Stimulated activated CD8-positive, alpha-beta memory T cell treated with anti-CD3 and anti-CD28 coated beads, Interleukin-4, amount 100 ng/mL, for 48 hours (primary cell): ENCODE measurements at places on chromosomes 3 and 15.

DNA sequence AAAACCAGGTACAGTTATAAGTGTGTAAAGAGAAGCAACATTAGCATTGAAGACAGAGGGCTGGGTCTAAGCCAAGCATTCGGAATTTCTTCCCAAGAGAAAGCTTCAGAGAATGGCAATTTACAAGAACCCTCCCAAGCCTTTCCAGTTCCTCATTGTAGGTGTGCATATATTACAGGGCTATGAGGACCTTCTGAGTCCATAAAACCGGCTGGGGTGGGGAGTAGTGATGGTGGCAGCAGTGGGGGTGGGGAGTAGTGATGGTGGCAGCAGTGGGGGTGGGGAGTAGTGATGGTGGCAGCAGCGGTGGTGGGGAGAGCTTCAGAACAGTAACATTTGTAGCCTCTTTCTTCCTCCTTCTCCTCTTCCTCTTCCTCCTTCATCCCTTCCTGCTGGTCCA is 368.7 kb upstream of the UMPS start:
- no peak for DNase-seq

DNA sequence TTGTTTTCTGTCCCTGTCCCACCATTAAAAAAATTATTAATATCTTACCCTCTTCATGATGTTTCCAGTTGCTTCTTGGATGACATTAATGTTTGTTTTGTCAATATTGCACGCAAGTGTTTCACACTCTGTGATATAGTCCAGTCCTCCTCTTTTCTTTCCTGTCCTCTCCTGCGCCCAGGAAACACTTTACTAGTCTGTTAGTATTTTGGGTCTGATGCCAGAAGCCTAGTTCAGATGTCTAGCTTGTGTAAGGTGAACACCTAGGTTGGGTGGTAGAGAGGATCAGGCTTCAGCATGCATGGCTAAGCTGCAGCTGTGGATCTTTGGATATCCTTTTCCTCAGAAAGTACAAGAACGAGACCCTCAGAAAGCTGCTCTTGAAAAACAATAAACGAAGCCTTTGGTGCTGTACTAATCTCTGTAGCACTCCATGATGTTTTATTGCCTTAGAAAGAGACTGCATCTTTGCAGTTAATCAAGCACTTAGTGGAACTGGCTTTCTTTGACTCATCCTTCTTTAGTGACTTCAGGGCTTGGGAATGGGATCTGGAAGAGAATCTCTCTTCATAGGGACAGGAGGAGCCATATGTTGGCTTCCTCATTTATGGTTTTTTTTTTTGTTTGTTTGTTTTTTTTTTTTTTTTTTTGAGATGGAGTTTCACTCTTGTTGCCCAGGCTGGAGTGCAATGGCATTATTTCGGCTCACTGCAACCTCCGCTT is 253.4 kb downstream of the LPP start:
- DNase-seq = no peak

DNA sequence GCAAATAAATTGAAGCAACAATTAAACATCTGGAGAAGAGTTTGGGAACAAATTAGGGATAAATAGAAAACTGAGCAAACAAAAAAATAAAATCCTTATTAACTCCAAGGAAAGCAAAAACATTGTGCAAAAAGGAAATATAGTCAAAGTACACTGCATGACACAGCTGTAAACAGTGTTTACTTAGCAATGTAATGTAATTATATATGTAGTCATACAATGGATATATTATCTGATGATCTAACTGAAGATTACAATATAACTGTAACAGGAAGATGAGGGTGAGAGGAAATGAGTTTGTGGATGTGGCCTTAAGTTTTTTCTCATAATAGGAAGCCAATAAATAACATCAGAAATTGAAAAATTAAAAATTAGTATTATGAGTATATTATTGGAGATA is 42.5 kb downstream of the SCN10A start:
- no peak for DNase-seq

DNA sequence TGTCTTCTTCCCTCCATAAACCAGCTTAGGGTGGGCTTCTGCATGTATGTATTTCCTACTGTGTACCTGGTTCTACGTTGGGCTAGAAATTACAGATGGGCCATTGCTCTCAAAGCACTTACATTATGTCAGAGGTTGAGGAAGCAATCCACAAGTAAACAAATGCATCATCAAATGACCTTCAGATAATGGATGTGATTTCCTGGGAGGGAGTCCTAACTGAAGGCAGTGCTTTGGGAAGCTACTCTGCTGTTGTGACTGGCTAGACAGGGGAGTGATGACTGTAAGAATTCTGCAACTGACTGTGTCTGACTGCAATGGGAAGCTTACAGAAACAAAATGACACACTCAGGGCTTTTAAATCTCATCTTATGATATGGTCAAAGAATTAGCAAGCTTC is 71.0 kb upstream of the PRR23E start:
- DNase-seq = no peak

DNA sequence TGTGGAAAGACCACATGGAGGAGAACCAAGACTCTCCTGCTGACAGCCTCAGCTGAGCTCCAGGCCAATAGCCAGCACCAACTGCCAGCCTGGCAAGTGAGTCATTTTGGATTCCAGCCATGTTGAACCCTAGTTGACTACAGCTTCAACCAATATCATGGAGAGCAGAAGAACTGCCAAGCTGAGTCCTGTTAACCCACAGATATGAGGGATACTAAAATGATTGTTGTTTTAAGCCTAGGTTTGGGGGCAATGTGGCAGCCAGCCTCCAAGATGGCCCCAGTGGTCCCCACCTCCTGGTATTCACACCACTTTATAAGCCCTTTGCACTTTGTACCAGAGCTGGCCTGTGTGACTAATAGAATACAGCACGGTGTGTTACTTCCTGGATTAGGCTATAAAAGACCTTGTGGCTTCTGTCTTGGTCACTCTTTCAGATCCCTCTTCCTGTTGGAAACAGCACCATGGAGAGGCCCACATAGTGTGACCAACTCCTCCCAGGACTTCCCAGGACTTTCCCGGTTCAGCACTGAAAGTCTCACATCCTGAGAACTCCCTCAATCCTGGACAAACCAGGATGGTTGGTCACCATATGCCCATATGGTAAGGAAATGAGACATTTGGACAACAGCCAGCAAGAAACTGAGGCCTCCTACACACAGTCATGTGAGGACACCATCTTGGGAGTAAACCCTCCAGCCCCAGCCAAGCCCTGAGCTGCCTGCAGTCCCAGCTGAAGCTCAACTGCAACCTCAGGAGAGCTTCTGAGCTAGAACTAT is 32.4 kb upstream of the CDV3 start:
- no peak for DNase-seq

DNA sequence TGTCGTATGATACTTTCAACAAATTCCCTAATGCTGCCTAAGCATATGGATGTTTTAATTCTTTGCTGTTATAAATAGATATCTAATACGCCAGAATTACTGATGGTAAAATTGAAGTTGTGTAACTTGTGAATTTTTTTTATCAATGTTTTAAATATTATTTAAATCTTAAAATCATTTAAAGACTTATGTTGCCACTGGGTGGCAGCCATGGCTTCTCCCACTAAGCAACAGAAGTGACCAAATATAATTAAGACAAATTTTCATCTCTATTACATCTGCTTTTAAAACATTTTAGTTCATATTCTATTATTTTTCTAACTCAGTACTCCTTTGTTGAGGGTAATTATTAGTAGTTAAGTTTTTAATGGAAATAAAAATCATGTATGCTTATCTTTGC is 8.1 kb upstream of the IL20RB start:
- DNase-seq = no peak

GRCh38 chr3:52028572-52028971 is 27.8 kb downstream of the DUSP7 start:
- DNase-seq = no peak

DNA sequence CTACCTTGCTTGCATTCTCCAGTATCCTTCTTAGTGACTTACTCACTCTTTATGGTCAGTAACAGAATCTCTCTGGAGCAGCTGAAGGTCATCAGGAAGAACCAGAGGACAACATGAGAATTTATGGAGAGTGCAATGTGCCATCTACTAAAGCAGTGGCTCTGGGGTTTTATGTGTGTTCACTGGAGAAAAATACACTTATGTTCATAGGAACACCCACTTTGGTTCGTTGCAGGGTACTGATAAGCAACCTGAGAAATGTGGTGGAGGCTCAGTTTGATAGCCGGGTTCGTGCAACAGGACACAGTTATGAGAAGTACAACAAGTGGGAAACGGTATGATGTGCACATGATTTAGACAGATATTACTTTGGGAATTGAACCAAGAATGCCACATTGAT is 12.8 kb downstream of the CPB1 start:
- no peak for DNase-seq

- DNase-seq = peak; percentile 29
These were observed 512 bp downstream of the LARP6 start for GRCh38 chr15:70853318-70853972.

- DNase-seq = no peak
These were observed 17.5 kb downstream of the AQR start for GRCh38 chr15:34951993-34952392.

DNA sequence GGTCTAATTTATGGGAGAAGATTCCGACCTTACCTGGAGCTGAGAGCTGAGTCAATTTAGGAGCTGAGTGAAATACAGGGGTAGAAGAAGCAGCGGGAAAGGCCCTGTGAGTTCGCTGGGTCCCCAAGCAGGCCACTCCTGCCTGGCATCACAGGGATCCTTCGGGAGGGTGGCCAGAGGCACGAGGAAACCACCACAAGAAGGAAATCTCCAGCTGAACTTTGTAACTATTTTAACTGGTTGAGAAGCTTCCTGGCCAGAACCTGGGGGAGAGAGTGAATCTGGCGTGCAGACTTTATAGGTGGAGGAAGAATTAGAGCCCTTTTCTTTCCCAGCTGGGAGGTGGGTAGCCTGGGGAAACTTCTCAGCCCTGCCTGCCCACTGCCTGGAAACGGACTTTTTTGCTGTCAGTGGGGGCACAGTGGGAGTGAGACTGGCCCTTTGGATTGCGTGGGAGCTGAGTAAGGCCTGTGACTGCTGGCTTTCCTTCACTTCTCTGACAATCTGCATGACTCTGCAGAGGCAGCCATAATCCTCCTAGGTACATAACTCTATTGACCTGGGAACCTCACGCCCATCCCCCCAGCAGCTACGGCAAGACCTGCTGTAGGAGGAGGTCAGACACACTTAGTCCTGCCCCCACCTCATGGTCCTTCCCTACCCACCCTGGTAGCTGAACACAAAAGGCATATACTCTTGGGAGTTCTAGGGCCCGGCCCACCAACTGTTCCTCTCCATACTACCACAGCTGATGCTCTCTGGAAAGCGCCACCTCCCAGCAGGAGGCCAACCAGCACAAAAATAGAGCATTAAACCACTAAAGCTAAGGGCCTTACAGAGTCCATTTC is 340.7 kb downstream of the CNTN3 start:
- DNase-seq = no peak

- DNase-seq = no peak
These were observed 253.1 kb downstream of the CGGBP1 start for GRCh38 chr3:87805670-87806069.

GRCh38 chr3:126397610-126398422 is 3.1 kb downstream of the CFAP100 start:
- no peak for DNase-seq

- DNase-seq = no peak
These were observed 35.5 kb downstream of the USF3 start for GRCh38 chr3:113660896-113661295.

DNA sequence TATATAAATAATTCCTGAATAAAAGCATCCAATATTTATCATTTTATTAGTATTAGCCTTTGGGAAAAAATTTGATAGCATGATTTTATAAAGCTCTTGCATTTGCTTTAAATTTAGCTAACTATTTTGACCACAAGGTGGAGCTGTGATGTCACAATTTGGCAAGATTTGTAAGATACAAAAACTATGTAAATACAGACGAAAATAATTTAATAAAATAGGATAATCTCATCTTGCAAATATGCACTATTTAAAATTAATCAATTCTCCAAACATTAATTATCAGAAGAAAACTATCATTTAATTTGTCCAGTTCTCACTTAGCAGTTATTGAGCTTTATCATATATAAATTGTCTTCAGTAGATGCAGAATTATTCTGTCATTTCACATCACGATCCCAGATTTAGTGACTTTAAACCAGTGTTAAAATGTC is 95.4 kb downstream of the PLOD2 start:
- DNase-seq = no peak

- no peak for DNase-seq
These were observed 470.9 kb downstream of the LPP start for GRCh38 chr3:188624828-188625227.

DNA sequence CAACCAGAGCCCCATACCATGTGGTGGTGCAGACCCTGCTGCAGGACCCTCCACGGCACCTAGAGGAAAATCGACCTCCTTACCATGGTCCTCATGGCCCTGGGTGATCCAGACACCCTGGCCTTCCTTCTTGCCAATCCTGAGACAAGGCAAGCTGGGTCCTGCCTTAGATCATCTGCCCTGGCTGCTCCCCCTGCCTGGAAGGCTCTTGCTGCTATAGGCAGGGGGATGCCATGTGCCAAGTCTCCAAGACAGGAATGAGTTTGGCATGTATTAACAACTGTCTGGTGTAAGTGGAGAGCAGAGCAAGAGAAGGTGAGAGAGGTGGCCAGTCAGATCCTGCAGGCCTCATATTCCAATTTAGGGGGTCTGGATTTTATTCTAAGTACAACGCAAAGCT is 7.5 kb downstream of the HEG1 start:
- DNase-seq = no peak

DNA sequence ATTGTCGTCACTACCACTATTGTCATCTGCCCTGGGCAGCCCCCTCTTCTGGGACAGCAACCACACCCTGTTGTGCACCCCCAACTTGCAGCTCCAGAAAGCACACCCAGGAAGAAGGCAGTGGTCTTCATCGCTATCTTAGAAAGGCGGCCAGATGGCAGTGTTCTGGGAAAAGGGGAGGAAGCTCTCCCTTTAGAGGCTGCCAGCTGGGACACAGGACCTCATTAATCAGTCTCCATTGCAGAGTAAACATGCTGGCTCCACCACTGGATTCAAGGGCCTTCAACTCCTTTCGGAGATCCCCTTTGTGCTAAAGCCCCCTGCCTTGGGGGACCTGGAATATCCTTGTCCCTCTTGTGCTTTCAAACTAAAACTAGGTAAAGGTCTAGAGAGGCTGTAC is 199.3 kb upstream of the LINGO1 start:
- no peak for DNase-seq

DNA sequence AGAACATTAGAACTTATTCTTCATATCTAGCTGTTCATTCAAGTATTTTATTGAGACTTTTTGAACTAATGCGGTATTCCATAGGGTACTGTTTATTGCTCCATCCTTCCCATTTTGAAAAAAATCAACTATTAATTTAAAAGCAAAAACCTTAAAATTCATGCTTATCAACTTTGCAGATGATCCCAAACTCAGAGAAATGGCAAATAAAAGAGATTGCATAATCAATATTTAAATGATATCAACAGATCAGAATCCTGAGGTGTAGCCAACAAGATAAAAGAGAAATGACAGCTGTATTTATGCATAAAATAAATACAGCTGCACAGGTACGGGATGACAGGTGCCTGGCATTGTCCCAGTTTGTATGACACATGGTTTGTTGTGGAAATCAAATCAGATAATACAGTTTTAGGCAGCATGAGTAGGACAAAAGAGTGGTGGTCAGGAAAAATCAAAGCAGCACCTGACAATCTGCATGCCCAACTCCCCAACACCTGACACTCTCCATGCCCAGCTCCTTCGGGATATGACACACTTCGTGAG is 42.4 kb upstream of the CMTM8 start:
- no peak for DNase-seq
